ENCODE measurements at places on chromosomes 1 and 21.

DNA sequence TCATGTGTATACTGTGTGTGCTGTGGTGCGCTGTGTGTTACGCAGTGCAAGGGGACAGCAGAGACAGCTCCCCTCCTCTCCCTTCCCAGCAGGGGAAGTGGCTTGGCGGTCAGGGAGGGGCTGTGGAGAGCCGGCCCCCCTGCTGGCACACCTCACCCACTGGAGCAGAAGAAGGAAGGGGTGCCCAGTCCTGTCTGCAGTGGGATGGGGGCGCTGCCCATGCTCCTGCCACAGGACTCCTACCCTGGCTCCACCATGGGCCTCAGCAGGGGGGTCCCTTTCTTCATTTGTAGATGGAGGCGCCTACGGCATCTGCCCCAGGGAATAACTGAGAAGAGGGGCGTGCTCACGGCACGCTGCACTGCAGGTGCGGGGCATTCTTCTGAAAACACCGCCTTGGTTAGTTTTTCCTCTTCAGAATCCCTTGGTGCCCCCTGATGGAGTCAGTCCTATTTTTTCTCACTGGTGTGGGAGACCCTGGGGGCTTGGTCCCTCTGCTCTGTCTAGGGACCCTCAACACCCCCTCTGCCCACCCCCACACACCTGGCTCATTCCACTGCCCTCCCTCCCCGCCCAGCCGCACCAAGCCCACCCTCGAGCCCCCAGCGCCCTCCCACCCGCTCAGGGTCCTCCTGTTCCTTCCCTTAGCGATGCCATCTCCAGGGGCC, 13.8 kb upstream of the LDLRAP1 start:
- DNase-seq, result no peak

DNA sequence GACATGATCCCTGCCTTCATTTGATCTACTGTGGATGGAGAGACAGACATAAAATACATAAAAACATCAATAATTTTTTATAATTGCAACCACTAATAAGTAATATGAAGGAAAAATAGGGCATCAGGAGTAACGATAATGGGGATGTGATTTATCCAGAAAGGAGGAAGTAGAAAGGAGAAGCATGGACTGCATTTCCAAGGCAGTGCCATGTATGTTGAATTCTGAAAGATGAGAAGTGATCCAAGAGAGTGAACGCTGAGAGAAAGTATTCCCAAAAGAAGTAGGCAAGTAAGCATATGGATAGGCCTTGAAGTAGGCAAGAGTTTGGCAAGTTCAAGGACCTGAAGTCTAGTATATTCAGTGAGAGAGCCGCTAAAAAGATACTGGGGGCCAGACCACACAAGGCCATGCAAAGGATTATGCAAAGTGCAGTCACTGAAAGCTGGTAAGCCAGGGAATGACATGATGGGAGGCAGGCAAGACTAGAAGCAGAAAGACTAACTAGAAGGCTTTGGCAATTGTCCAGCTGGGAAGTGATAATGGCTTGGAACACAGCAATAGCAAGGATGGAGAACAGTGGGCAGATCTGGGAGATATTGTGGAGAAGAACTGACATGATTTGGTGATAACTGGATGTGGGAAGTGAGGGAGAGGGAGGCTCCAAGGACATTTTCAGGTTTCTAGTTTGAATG, 85.9 kb downstream of the TM2D1 start:
- no peak for DNase-seq

DNA sequence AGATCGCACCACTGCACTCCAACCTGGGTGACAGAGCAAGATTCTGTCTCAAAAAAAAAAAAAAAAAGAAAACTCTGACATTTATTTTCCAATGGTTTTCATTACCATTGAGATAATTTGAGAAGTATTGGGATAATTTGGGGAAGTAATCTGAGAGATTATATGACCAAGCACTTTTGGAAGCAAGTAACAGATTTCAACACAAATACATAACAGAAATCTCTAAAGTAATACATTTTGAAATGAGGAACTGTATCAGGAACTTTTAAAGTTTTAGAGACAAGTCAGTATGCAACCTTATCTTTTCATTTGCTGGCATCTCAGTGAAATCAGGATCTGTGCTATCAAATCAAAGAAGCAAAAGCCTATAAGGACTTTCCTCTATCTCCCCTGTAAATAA, 25.4 kb upstream of the SLC16A1 start:
- DNase-seq, result no peak

DNA sequence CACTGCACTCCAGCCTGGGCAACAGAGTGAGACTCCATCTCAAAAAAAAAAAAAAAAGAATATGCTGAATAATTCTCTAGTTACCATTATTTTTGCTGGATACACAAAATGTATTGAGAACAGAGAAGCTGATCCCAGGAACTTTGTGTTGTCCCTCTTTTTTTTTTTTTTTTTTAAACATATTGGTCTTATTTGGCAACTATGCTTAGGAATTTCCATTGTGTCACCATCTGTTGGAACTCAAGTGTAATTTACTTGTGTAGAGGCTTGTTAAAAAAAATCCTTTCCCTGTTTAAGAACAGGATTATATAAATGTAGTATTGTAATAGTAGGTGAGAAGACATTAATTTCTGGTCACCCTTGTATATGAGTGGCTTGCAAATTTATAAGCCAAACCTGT, 28.6 kb downstream of the CAMSAP2 start:
- no peak for DNase-seq

DNA sequence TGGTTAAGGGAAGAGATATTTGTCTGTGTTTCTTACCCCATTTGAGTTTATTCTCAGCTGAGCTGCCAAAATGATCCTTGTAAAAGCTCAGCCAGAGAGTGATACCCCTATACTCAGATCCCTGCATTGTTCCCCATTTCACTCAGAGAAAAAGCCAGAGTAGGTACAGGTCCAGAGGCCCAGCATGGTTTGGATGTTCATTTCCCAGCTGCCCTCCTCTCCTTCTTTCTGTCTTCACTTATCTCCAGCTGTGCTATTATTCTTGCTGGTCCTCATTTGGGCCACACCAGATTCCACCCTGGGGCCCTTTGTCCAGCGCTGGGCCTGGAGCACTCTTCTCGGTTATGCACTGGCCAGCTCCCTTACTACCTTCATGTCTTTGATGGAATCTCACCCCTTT, 187.7 kb downstream of the CHRM3 start:
- DNase-seq, result no peak

- no peak for DNase-seq
Measured at GRCh38 chr1:110150330-110151174, at the start of gene SLC6A17. TSS of gene SLC6A17 (plus strand) at chr1:110150494. CDS start at chr1:110166930, 16,436 bp downstream.

GRCh38 chr1:109959974-109960744, 24.4 kb upstream of the AHCYL1 start:
- no peak for DNase-seq

DNA sequence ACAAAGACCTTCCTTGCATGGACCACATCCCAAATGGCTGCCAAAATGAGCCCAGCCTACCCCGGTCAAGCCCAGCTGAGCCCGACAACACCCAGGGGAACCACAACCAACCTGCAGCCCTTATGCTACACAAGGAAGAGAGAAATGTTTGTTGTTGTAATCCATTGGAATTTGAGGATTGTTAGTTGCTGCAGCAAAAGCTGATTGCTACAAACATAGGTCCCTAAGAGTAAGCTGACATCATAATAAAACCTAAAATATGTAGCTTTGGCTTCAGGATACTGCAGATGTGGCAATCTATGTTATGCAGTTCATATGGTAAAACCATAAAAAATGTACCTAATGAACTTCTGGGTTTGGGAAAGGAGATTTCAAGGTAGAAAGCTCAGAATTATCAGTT, 65.5 kb upstream of the DNAH14 start:
- DNase-seq, result no peak

GRCh38 chr1:32885676-32886003, 651 bp upstream of the HPCA start:
- no peak for DNase-seq

- DNase-seq, result no peak
Measured at GRCh38 chr1:8378981-8379470, 61.1 kb downstream of the SLC45A1 start.
